Regular cardiac myocyte (primary cell): ENCODE measurements at places on chromosomes 3 and 15. TPM values are rescaled to one million over a fixed set of nuclear protein-coding genes. Genes with fewer than 3 reads are reported as not detected.

The ZNF639 gene
- 36.6 and 42.4 TPM in 2 replicates for total RNA-seq

The PFKFB4 gene
- total RNA-seq, result 20.3 and 50.2 TPM in 2 replicates

The UBA7 gene
- total RNA-seq, result 24.7 and 55.2 TPM in 2 replicates

The POC1A gene
- 2.3 and 21.1 TPM in 2 replicates for total RNA-seq

The CCDC39 gene
- total RNA-seq, result not detected in 2 replicates

The TICRR gene
- 3.7 and 5.0 TPM in 2 replicates for total RNA-seq

The ONECUT1 gene
- not detected in 2 replicates for total RNA-seq
